ENCODE measurements at places on chromosomes 3 and 15.

- no peak for DNase-seq
These were observed 32.7 kb downstream of the CRABP1 start for GRCh38 chr15:78372880-78373279.

GRCh38 chr3:13023235-13023970 lies 49.8 kb downstream of the IQSEC1 start:
- no peak for DNase-seq

- DNase-seq = no peak
These were observed 7.8 kb downstream of the CEP97 start for GRCh38 chr3:101732240-101732641.

GRCh38 chr15:26165546-26165945 lies 302.4 kb upstream of the ATP10A start:
- DNase-seq = no peak

GRCh38 chr3:88816445-88816844 lies 291.0 kb upstream of the EPHA3 start:
- DNase-seq = no peak

DNA sequence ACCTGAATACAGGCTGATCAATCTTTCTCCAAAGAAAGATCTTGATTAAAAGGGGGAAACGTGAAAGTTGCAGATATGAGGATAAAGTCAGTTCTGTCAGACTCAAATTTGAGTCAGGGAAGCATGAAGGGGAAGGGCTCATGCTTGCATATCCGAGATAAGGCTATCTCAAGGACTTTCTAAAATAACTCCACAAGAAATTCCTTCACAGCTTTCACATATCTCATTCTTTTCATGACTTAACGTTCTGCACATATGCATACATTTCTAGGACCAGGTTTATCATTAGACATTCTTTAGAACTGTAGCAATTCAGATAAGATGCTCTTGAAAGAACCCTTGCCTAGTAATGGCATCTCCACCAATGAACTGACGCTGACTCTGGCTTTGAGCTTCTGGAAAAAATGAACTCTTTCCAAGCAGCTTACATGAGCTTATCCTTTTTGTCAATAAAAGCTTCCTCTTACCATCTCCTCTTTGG lies 15.9 kb downstream of the SH3GL3 start:
- DNase-seq = no peak

DNA sequence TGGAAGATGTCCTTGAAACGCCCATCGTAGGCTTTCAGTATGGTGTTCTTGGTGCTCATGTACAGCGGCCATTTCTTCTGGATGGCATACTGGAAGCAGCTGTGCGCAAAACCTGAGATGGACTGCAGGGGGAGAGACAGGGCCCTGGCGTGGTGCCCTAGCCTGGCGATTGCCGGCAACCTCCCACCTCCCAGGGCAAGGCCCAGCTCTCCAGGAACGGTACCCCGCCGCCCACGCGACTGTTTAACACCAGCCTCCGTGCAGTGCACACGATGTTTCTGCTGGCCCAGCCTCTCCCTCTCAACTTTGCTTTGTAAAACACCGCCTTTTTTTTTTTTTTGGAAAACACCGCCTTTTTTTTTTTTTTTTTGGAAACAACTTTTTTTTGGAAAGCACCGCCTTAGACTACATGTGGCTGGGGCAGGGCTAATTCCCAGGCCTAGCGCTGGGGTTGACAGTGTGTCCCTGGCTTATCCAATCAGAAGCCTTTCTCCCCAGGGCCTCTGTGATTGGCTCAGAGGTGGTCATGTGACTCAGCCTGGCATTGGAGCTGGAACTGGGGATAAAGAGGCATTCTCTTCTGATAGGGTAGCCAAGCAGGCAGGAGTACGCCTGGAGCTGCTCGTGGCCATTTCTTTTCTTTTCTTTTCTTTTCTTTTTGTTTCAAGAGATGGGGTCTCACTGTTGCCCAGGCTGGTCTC lies 14.7 kb downstream of the IDH2 start:
- DNase-seq = peak; percentile 51

DNA sequence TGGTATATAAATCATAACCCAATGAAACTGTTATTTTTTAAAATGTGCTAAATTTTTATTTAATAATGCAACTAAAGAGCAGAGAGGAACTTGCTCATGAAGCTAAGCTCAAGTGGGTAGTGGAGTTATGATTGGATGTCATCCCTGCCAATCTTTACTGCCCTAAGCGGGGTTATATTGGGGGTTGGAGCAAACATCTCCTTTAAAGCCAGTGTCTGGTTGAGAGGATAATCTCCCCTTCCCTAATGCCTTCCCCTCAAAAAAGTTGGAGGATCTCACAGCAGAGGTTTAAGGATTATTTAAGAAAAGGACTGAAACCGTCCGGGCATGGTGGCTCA lies 32.1 kb upstream of the CLASP2 start:
- no peak for DNase-seq

- no peak for DNase-seq
These were observed 275.5 kb downstream of the MECOM start for GRCh38 chr3:169387751-169388696.

DNA sequence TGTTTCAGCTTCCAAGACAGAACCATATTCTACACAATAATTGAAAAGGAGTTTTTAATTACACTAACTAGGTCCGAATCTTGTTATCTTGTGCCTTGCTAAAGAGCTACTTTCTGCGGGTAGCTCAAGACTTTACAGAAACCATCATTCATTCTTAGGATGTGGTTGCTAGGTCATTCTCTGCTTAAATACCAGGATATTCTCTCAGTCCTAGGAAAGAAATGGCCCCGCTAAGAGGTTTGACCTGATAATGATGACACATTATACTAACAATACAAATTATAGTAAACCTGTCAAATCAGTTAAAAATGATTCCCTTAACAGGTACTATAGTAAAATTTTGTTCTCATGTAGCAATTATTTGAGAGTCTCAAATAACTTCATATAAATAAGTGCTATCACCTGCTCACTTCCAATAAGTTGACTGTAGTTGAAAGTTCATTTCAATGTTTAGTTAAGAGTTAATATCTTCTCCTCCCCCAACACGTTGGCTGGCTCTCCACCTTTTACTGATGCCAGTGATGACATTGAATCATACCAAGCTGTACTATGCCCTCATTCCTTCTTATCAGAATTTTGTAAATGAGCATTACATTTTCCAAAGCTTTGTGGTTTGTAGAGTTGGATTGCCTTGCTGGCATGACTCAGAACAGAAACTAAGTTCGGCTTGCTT lies 3.6 kb upstream of the C3orf85 start:
- no peak for DNase-seq

DNA sequence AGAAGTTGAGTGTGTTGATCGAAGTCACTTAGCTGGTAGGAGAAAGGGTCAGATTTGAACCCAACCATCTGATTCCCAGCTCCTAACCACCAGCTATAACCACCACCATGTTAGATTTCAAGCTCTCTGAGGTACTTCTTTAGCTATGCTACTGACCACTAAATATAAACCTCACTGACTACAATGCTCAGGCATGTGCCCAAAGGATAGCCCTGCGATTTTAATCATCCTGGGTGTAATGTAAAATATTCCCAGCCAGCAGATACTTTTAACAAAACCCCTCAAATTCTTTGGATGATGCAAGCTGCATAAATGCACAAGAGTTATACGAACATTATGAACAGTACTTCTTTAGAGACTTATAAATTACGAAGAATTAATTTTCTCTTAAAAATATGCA lies 115.2 kb upstream of the TSC22D2 start:
- peak; percentile 45 for DNase-seq

DNA sequence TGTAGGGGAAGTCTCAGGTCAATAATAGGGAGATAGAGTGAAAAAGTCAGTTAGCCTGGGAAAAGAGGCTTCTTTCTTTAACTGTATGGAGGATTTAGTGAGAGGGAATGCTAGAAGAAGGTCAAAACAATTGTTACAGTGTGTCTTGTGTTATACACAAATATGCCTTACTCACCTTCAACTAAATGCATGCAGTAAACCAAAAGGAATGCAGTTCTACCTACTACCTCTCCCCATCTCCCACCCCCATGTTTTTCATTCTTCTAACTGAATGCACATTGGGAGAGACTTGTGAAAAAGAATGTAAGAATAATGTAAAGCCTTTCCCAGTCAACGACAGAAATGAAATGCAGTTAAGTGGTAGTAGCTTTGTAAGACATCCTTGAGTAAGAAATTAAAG lies 33.8 kb downstream of the CCDC66 start:
- DNase-seq = no peak

GRCh38 chr15:92653836-92654539 lies 1.6 kb downstream of the FAM174B start:
- DNase-seq = no peak

- peak; percentile 67 for DNase-seq
These were observed 40.0 kb upstream of the TRH start for GRCh38 chr3:129934234-129935123.

DNA sequence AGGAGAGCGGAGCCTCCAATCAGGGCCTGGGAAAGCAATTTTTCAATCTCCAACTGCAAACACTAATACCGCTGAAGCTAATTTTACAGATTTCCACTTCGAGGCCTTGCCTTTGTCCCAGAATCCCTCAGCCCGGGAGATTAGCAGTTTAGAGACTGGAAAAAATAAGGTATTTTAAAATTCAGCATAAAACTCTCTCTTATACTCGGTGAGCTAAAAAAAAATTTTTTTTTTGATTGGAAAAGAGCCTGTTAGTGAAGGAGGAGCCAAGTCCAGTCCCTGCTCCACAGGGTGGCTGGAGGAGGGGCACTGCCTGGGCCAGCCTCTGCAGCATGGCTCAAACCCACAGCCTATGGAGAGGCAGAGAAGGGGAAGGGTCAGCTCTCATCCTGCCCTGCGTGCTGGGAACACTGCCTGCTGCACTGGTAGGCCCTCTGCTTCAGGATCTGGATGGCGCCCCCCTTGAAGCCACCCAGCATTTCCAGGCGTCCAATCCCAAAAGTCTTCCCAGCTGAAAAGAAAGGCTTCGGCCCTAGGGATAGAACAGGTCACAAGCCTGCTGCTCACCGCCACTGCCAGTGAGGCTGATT lies 48.9 kb downstream of the CACNA2D2 start:
- no peak for DNase-seq

- no peak for DNase-seq
These were observed 7.7 kb upstream of the HDGFL3 start for GRCh38 chr15:83215306-83215705.

DNA sequence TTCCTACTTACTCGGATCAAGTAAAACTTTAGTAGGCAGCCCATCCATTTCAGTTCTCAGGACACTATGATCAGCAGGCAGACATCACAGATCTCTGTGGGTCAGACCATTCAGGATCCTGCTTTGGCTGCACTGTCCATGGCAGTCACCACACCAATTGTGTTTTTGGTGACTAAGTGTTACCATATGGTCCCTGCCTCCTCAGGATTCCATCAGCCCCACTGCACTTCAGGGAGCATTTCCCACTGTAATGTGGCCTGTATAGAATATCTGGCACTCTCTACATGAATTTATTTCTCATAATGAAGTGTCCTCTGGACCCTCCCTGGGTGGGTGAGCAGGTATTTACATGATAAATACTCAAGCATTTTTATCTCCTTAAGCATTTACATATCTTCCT lies 41.3 kb downstream of the ZNF445 start:
- DNase-seq = no peak

DNA sequence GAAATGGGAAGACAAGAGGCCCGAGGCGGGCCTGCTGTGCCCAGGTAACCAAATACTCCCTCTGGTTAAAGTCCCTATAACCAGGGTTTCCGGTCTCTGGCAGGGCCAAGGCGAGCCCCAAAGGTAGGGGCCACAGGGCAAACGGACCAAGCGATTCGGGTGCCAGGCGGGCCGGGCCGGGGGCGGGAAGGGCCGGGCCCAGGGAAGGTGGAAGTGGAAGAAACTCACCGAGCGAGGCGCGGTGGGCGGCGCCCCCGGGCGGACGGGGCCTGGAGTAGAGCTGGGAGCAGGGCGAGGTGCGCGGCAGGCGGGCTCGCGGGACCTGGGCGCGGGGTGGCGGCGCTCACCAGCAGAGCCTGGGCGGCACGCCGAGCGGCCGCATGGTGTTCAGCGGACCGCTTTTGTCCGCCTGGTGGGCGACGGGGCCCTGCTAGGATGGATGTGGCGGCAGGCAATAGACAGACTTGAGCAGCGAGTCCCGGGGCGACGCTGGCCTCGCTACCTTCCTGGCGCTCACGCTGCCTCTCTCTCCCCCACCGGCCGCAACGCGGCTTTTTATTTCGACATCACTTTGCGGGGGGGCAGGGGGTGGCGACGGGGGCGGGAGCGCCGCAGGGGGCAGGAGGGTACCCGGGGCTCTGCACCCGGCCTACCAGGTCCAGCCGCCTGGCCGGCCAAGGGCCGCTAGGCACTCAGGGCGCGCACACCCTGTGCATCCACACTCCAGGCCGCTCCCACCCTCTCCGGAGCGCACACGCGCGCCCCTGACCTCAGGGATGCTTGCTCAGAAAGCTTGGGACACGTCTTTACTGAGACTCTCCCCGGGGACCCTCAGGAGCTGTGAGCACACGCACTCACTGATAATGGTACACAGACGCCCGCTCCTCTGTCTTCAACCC lies at the start of gene GATA2:
Gene GATA2, minus strand, starts transcription at position 531 of the 899 bp plus-strand sequence. CDS start 6,170 bp downstream, outside the sequence.
- no peak for DNase-seq

- DNase-seq = no peak
These were observed 3.0 kb downstream of the RAB6B start for GRCh38 chr3:133892541-133893231.

- no peak for DNase-seq
These were observed 150.3 kb upstream of the MCTP2 start for GRCh38 chr15:94080989-94081605.

Measured in GM03348 (cell line).